ENCODE measurements at places on chromosomes 7 and 10. TPM values are rescaled to one million over a fixed set of nuclear protein-coding genes. Genes with fewer than 3 reads are reported as not detected.

The PRLHR gene
- total RNA-seq = not detected

The FMC1 gene
- total RNA-seq = 6.7 TPM

The AGAP4 gene
- 3.1 TPM for total RNA-seq

The ZNF488 gene
- total RNA-seq = not detected

The ABCA13 gene
- not detected for total RNA-seq

The BMPER gene
- 0.46 TPM for total RNA-seq

The MYH16 gene
- total RNA-seq = 0.53 TPM

The EPO gene
- total RNA-seq = not detected

The LOXL4 gene
- total RNA-seq = 1.3 TPM

The SNCG gene
- total RNA-seq = 43.1 TPM

The PNLIPRP3 gene
- not detected for total RNA-seq

The AOAH gene
- not detected for total RNA-seq

The HPSE2 gene
- total RNA-seq = not detected

The PPP1R9A gene
- total RNA-seq = 9.3 TPM

The STOX1 gene
- total RNA-seq = 0.11 TPM

The VWDE gene
- 0.07 TPM for total RNA-seq

The LRIT2 gene
- not detected for total RNA-seq

The ALOX5 gene
- 0.40 TPM for total RNA-seq

The RTKN2 gene
- total RNA-seq = 0.49 TPM

The SSC4D gene
- 0.46 TPM for total RNA-seq

The CD36 gene
- total RNA-seq = 0.26 TPM

The NRCAM gene
- total RNA-seq = 87.2 TPM

The SPDYE9 gene
- total RNA-seq = not detected

The RSPH10B2 gene
- total RNA-seq = 0.13 TPM

The ABCB1 gene
- 5.1 TPM for total RNA-seq

The MALRD1 gene
- not detected for total RNA-seq

The OPN1SW gene
- total RNA-seq = not detected

The ANKRD2 gene
- total RNA-seq = 0.78 TPM

The FAM200A gene
- 5.4 TPM for total RNA-seq

The OR6V1 gene
- total RNA-seq = not detected

The WIPF3 gene
- not detected for total RNA-seq

The CABCOCO1 gene
- total RNA-seq = not detected

The TCF7L2 gene
- 1.9 TPM for total RNA-seq

The GIMAP7 gene
- 72.0 TPM for total RNA-seq

The CACNA2D1 gene
- 61.4 TPM for total RNA-seq

The PDZD8 gene
- total RNA-seq = 15.3 TPM

The HTR5A gene
- not detected for total RNA-seq

The SFMBT2 gene
- total RNA-seq = 0.20 TPM

The EBF3 gene
- total RNA-seq = 0.14 TPM

The ACTL6B gene
- not detected for total RNA-seq

The TMEM139 gene
- not detected for total RNA-seq

The SP8 gene
- total RNA-seq = not detected
